ENCODE measurements at places on chromosomes 5 and 9. TPM values are rescaled to one million over a fixed set of nuclear protein-coding genes. Genes with fewer than 3 reads are reported as not detected.

Gene OBP2B
- not detected for polyA plus RNA-seq

Gene LECT2
- not detected for polyA plus RNA-seq

Gene DMRT3
- not detected for polyA plus RNA-seq

Gene DBH
- polyA plus RNA-seq = not detected

Gene RASGRF2
- 4.5 TPM for polyA plus RNA-seq

Gene SNAPC4
- 1.1 TPM for polyA plus RNA-seq

DNA sequence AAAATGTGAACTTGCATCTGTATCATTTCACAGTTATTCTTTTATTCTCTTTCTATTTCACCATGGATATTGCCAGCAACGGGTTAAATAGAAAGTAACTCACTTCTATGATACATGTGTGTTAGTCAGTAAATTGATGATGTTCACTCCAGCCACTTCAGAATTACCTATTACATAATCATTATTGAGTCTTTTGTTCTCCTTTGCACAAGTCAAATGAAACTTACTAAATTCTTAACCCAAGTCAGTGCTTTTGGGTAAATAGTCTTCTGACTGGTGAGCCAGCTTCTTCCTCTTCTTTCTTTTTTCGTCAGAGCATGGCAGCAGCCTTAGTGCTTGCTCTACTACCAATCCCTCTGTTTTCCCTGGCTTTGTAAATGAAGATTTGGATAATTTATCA, 344.3 kb downstream of the RAB3C start:
- DNase-seq = no peak

GRCh38 chr9:112332214-112332613, 1.2 kb downstream of the PTBP3 start:
- DNase-seq = peak; percentile 32

DNA sequence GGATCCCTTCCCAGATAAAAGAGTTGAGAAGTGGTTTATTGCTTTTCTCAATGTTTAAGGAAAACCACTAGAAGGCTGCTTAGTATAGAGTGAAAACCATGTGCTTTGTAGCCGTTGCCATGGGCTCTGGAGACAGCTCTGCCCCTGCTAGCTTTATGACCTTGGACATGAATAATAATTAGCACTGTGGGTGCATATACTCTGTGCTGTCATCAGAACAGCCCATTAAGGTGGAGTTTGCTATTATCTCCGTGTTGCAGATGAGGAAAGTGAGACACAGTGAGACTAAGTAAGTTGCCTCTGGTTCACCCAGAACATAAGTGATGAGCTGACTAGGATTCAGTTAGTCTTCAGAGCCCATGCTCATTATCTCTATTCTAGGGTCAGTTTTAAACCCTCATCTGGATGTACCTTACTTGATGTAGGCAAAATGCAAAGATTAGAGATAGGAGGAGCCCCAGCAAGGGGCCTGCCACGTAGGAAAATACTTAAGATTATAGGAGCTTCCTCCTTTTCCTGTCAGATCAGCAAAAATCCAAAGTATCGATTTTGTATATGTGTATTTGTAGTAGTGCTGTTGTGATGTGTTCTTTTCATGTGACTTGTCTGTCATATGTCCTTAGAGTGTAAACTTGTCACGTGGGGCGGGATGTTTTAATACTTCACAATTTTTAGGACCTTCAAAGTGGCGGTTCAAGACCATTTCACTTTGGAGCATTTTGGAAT, 102.5 kb downstream of the TLE4 start:
- DNase-seq = no peak

DNA sequence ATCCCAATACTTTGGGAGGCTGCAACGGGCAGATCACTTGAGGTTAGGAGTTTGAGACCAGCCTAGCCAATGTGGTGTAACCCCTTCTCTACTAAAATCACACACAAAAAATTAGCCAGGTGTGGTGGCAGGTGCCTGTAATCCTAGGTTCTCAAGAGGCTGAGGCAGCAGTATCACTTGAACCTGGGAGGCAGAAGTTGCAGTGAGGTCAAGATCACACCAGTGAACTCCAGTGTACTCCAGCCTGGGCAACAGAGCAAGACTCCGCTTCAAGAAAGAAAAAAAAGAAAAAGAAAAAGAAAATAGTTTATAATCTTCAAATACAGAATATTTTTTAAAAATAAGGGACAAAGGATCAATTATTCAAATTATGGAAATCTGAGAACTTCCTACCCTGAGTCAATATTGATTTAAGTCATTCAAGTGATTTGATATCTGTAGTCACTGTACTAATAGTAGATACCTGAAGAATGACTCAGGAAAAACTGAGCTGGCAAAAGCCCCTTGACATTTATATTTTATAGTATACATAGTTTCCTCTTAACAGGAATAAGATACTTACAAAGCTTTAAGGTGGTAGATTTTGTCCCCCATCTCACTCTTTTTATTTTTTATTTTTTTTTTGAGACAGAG, 61.8 kb downstream of the PTBP3 start:
- DNase-seq = no peak

GRCh38 chr5:174876-175465, 16.3 kb upstream of the LRRC14B start:
- DNase-seq = no peak

- no peak for DNase-seq
These were observed 77.3 kb downstream of the NNT start for GRCh38 chr5:43680286-43680685.

- no peak for DNase-seq
These were observed 38.5 kb upstream of the NR4A3 start for GRCh38 chr9:99782962-99783718.

DNA sequence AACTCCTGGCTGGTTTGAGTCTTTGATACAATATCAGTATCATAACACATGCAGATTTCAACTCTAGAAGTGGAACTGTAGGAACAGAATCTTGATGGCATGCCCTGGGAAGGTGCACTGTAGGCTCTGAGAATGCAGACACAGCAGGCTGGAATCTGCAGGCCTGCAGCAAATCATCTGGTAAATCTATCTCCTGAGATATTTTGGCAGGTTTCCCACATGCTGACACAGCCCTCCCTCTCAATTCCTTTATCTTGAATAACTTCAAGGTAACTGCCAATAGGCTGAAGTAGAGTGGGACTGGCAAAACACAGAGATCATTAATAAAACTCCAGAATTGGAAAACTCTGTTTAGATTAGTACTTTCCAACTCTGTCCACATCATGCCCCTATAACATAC, 177.8 kb upstream of the PCSK5 start:
- no peak for DNase-seq
